ENCODE measurements at places on chromosomes 6 and 20. TPM values are rescaled to one million over a fixed set of nuclear protein-coding genes. Genes with fewer than 3 reads are reported as not detected.

GRCh38 chr6:149448821-149449453 lies 35.9 kb downstream of the ZC3H12D start:
- DNase-seq = peak; percentile 47
- H3K4me3 ChIP-seq = no peak overlapping the region
- H3K4me1 ChIP-seq = peaks cover 13% of the 10 kb centered on the region
- no peak overlapping the region for H3K27ac ChIP-seq
- H3K36me3 ChIP-seq = no peaks in the 10 kb centered on the region

GRCh38 chr6:145841668-145842067 lies 27.1 kb upstream of the FBXO30 start:
- no peaks in the 10 kb centered on the region for H3K27me3 ChIP-seq
- no peak for DNase-seq
- H3K4me1 ChIP-seq = no peaks in the 10 kb centered on the region
- no peaks in the 10 kb centered on the region for H3K36me3 ChIP-seq
- H3K27ac ChIP-seq = no peak overlapping the region

DNA sequence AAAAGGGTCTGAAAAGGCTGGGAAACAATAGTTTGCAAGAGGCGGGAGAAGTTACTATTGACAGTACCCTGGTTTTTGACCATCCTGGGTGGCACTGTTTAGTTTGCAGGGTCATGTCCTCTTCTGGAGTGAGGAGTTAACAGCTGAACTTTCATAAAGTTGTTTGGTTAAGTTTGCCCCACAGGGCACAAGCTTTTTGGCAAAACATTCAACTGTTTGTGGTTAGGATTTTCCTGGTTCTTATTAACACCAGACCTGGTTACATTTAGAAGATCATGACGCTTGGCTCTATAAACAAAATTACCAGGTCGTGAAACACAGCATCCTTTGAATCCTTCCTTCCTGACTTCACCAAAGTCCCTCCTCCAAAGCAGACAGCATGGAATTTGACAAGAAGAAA lies 106.1 kb downstream of the RIN2 start:
- no peak overlapping the region for H3K4me3 ChIP-seq
- DNase-seq = no peak
- no peak overlapping the region for H3K27ac ChIP-seq
- H3K4me1 ChIP-seq = no peaks in the 10 kb centered on the region
- H3K36me3 ChIP-seq = no peaks in the 10 kb centered on the region

DNA sequence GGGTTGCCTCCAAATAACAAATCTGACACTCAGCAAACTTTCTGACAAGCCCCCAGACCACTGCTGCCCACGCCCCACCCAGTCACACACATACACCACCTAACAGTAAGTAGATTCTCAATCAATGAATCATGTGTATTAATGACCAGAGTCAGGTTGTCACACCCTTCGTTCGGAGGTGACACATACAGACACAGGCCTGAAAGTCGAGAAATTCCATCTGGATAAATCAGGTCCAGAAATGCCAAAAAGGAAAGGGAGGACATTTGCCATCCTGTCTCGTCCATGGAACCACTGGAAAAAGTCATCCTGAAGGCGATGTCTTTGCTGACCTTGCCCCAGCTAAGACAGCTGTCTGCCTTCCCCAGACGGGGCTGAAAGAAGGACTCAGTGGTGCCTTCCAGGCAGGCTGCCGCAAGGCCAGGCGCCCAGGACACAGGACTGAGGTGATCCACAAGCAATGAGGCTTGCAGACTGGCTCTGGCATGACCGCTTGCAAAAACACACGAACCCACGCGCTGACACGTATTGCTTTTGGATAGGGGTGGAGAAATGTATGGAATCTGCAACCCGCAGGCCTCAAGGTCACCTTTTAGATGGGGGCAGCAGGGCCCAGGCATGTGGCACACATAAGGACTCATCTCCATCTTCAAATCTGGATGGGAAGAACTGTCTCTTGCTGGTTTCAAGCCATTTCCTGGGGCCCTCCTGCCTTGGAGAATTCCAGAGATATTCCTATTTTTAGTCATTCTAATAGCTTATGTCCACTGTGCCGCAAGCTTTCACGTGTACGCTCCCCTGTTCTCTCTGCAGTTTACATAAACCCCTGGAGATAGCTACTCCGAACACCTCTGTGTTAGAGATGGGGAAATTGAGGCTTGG lies 9.0 kb downstream of the NFATC2 start:
- H3K36me3 ChIP-seq = no peaks in the 10 kb centered on the region

The LRRC73 gene
- not detected for total RNA-seq

DNA sequence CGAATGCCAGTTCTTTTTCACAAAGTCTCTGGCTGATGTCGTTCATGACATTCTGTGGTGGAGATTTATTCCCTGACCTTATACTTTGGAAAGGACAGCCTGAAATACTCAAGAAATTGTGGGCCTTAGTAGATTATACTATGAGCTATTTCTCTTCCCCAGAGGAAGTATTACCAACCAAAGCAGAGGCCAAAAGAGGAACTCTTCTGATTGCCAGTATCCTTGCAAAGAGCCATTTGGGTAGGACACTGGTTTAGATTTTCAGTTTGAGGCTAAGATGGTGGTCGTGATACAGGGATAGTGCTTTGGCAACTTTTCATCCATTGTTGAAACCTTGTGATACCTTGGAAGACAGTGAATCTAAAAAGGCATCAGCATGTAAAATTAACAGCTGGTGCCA lies 327.3 kb downstream of the HACE1 start:
- H3K4me1 ChIP-seq = peaks cover 18% of the 10 kb centered on the region
- DNase-seq = no peak
- no peaks in the 10 kb centered on the region for H3K27me3 ChIP-seq
- peak overlapping the region; percentile 63 for H3K27ac ChIP-seq
- H3K36me3 ChIP-seq = no peaks in the 10 kb centered on the region

GRCh38 chr6:128333581-128334223 lies 186.7 kb downstream of the PTPRK start:
- H3K27ac ChIP-seq = no peak overlapping the region
- no peaks in the 10 kb centered on the region for H3K4me1 ChIP-seq
- no peak for DNase-seq
- no peaks in the 10 kb centered on the region for H3K36me3 ChIP-seq

DNA sequence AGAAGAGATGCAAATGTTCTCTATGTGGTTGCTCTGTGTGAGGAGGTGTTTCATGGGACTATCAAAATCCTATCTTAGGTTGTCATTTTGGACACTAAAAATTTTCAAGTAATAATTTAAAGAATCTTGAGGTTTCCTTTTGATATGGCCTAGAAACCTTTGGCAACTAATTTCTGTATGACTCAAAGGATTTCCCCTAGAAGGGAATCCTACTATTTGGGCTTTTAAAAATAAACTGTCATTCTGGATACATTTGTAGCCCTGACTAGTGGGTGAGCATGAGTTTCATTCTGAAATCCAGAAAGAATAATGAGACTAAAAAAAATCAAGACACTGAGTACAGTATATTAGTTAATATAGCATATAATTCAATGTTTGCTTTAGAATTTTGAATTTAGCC lies 25.5 kb upstream of the RAB23 start:
- no peak overlapping the region for H3K4me3 ChIP-seq
- no peak overlapping the region for H3K27ac ChIP-seq
- H3K4me1 ChIP-seq = peaks cover 3% of the 10 kb centered on the region
- no peak for DNase-seq
- no peaks in the 10 kb centered on the region for H3K27me3 ChIP-seq

The SOX4 gene
- total RNA-seq = 10.4 TPM

GRCh38 chr20:46018611-46019010 lies 9.9 kb downstream of the MMP9 start:
- no peak for DNase-seq
- peaks cover 21% of the 10 kb centered on the region for H3K27me3 ChIP-seq
- H3K4me3 ChIP-seq = no peak overlapping the region

DNA sequence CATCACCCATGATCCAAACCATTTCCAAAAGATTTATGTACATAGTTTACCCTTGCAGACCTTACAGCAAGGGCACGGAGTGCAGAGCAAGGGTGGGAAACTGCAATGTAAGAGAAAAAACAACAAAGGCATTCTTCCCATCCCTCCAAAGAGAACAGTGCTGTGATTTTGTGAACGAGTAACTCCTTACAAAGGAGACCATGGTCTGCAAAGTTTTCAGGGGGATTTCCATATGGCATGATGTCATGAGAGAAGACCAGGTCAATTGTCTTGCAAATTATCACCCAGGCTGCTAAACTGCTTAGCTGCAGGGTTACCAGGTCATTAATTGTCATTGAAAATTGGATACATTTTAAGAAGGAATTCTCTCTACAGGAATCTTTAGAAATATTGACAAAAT lies 58.3 kb downstream of the LAMP5 start:
- H3K27ac ChIP-seq = no peak overlapping the region
- no peaks in the 10 kb centered on the region for H3K27me3 ChIP-seq
- no peak for DNase-seq
- H3K36me3 ChIP-seq = no peaks in the 10 kb centered on the region
- no peak overlapping the region for H3K4me3 ChIP-seq
- no peaks in the 10 kb centered on the region for H3K4me1 ChIP-seq

All from ascending aorta (tissue), 2 donors.